ENCODE measurements at places on chromosomes 1 and 21. TPM values are rescaled to one million over a fixed set of nuclear protein-coding genes. Genes with fewer than 3 reads are reported as not detected.
A peak's percentile ranks its signal among the peaks of the same experiment; 100 is the strongest.

GJB4 gene
- total RNA-seq, result not detected

GBP1 gene
- 51.9 TPM for total RNA-seq

CDKN2C gene
- total RNA-seq, result 40.3 TPM

CFHR1 gene
- not detected for total RNA-seq

C1orf116 gene
- total RNA-seq, result 0.15 TPM

OR10J1 gene
- total RNA-seq, result not detected

TFF2 gene
- not detected for total RNA-seq

FAM131C gene
- total RNA-seq, result not detected

UQCRHL gene
- total RNA-seq, result 1.5 TPM

DNA sequence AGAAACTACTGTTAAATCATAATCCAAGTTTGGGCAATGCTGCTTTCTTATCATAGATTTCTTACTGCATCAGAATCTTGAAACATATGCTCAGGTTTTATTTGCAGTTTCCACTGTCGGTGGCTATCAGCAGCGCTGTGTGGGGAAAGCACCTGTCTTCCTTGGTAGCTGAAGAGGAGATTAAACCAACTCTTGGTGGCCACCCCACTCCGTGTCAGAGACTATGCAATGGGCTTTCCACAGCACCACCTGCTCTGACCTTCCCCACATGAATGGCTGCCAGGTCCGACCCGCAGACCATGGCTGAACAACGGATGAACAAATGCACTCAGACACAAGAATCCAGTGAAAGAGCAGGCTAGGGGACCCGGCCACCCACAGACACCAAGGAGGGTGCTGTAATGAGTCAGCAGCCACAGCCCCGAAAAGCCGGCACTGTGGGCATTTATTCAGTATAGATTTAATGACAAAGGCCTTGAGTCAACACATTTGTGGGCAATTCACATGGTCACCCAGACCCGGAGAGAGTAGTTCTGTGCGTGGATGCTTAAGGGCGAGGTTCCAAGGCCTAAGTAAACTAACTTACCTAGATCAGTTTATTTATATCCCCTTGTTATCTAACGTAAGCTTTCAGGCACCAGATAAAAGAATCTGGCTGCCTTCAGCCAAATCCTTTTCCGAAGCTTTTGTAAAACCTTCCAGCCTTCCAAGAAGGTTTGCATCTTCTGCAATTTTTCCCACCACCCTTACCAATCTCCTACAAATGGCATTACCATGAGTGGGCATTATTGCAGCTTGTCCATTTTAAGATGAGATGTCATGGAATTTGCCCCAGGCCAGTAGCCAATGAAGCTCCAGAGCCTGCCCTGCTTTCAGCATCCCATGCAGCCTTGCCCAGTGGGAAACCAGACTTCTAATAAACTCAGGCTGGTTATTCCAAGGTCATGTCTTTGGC lies 82.7 kb downstream of the HLCS start:
- DNase-seq, result no peak

GRCh38 chr1:11388617-11389016 lies 90.3 kb upstream of the DISP3 start:
- no peak for DNase-seq

- DNase-seq, result no peak
These were observed 13.2 kb downstream of the KYAT3 start for GRCh38 chr1:88979054-88979748.

GRCh38 chr1:88801575-88802208 lies 89.7 kb downstream of the GTF2B start:
- no peak for DNase-seq

GRCh38 chr1:8651962-8652361 lies 165.5 kb downstream of the RERE start:
- DNase-seq, result no peak

GRCh38 chr1:99279525-99279924 lies 15.2 kb downstream of the PLPPR4 start:
- no peak for DNase-seq

DNA sequence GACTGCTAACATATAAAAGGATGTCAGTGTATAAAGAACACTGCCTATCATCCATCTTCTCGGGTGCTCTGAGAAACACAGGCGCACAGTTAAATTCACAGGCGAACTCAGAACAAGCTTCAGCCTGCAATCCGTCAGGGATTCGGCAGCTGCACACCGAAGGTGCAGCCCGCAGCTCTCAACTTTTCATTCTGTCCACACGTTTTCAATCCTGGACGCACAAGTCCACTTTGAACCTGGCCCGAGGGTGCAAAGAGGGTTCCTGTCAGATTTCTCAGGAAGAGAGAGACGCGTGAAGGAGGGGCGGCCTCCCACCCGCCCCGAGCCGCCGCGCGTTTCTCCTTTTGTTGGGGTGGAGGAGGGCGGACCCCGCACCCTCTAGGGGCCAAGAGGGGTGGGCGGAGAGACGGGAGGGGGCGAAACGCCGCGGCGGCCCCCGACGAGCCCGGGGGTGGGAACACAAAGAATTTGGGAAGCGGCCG lies 724 bp downstream of the DOCK7 start:
- DNase-seq, result no peak

- DNase-seq, result no peak
These were observed 25.5 kb upstream of the PSMG1 start for GRCh38 chr21:39208624-39209333.

DNA sequence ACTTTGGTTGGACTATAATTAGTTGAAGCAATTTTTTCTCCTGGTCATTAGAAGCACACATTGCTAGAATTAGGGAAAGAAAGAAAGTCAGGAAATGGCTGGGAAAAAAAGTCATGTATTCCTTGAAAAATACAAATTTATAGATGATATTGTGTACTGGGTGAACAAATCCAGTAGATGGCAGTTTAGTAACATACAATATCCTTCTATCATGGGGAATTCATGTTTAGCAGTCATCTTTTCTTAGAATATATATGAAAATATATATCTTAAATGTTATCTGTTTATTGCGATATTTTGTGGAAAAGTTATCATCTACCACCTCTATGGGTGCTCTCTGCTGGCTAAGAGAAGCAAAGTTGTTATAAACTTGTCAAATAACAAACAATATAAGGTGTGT lies 13.1 kb upstream of the ZRANB2 start:
- no peak for DNase-seq

GRCh38 chr1:30511563-30511962 lies 211.8 kb downstream of the MATN1 start:
- DNase-seq, result no peak

GRCh38 chr1:241918879-241919278 lies 38.7 kb upstream of the BECN2 start:
- DNase-seq, result no peak

GRCh38 chr1:175845338-175845737 lies 101.9 kb upstream of the TNR start:
- no peak for DNase-seq

DNA sequence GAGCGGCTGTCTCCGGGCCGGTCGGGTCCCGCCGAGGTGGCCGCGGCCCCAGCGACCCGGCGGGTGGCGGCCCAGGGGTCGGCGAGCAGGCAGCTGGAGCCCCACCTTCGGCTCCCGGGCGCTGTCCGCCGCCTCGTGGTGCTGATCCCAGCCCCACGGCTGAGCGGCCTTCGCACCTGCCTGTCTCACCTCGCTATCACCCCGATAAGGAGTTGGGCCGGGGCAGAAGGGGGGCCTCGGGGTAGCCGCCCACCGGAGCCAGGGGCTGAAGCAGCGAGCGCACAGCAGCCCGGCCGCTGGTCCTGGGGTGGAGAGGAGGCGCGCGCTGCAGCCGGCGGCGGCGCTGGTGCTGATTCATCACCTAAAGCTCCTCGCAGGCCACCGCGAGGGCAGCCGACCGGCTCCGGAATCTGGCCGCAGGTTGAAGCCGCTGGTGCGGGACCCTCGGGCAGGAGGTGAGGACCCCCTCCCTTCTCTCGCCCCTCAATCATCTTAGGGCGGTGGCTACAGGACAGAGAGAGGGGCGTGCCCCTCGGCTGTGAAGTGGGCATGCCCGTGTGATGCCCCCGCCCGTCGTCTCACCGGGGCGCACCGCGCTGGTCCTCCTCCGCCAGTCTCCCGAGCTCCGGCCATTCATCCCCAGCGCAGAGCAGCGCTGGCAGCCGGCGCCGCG lies 575 bp downstream of the TRIM67 start:
- DNase-seq, result no peak

DNA sequence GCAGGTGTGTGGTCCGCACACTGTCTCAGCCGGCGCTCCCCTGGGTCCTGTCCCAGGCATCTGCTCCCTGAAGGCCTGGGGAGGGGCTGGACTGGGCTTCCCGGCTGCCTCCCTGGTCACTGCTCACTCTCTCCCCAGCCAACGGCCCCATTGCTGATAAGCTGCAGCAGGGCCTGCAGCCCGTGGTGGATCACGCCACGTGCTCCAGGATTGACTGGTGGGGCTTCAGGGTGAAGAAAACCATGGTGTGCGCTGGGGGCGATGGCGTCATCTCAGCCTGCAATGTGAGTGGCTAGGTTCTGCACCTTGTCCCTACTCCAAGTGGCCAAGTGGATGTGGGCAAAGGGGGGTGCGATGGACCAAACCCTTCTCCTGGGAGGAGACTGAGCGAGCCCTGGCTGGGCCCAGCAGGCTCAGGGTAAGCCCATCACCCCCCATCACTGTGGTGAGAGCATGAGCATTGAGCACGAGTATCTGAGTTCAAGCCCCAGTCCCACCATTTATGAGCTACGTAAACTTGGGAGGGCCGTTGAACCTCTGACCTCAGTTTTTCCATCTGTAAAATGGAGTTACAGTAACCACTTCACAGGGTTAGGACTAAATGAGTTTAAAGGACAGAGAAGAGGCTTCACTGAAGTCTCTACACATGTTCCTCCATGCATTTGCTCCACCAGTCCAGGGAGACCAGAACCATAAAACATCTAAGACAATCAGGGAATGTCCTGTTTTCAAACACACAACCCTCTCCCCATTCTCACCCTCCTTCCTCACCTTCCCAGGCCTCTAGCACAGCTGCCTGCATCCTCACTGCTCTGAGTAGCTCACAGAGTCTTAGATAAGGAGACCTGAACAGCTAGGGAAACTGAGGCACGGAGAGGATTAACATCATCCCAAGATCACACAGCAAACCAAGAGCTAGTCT lies 6.5 kb downstream of the CTRC start:
- DNase-seq, result no peak

GRCh38 chr1:20058531-20058930 lies 11.5 kb upstream of the PLA2G5 start:
- DNase-seq, result peak; percentile 19

- DNase-seq, result no peak
These were observed 58.5 kb downstream of the STYXL2 start for GRCh38 chr1:167152192-167152876.

DNA sequence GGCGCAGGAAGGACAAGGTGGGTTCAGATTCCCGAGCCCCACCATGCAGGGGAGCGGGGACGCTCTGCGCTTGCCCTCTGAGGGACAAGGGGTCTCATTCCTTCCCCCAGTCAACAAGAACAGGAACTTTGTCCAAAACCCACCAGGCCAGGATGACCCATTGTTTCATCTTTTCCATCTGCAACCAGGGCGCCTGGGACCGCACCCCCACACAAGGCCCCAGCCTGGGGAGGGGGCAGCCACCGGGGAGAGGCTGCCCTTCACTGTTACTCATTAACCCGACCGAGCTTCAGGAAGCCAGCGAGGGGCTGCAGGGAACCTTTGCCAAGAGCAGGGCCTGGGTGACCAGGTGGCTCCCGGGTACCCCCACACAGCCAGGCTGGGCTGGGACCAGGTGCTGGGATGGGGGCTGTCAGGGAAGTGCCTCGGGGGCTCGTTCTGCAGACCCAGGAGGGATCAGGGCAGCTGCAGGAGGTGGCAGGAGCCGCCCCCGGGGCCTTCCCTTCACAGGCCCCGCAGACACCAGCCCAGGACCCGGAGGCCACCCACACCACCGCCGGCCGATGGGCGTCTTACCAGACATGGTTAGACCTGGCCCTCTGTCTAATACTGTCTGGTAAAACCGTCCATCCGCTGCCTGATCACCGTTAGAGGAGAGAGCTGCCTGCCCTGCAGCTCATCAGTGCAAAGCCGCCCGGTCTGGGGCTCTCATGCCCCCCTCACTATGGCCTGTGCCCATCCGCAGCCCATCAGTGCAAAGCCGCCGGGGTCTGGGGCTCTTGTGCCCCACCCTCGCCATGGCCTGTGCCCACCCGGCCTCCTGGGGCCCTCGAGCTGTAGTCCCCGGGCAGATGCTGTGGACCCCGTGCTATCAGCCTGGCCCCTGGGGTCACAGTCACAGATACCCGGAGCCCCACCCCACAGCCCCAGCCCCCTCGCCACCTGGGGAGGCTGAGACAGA lies 4.9 kb upstream of the TTLL10 start:
- DNase-seq, result no peak

DNA sequence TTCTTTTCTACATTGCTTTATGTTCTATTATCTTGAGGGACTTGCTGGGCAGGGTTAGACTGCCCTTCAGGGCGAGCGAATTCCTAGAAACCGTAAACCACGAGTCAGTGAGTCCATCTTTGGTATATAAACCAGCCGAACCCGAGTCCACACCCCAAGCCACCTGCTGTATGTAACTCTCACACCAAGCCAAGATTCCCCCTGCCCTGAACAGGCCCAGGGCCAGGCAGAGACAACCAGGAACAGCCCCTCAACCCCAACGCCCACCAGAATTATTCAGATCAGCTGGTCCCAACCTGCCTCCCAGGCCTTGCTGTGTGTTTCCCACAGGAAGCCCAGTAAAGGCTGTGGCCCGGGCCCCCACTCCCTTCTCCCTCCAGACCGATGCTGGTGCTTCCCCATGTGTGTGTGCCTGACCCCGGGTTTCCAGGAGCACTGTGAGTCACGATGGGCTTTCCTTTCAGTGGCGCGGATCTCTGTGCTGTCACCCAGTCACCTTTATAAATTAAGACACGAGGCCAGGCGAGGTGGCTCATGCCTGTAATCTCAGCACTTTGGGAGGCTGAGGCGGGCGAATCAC lies 17.1 kb downstream of the KIF17 start:
- DNase-seq, result no peak

DNA sequence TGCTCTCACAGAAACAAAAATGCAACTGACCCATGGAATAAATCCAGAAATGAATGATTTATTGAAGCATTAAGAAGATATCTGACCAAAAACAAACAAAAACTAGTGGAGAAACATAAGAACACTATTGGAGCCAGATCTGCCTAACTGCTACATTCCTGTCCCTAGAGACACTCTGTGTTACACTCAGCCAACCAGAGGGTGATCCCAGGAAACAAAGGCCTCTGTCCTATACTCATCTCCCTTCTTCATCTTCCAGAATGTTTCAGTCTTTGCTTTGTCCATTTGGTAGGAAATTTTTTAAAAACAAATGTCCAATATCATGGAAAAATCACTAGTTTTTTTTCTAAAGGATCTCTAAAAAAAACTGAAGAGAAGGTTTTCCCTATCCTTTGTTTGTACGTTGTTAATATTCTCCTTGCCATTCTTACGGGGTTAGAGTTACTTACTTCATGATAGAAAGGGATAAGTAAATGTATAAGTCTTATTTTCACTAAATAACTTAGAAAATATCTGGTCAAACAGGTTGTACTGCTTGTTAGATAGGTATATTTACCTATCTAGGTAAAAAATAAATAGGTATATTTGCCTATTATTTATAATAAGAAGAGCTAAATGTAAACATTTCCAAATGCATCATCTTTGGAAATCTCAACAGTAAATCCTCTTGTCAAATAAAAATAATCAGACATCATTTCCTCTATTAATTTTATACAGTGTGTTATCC lies 59.1 kb downstream of the NME7 start:
- DNase-seq, result no peak
